ENCODE measurements at places on chromosomes 12 and 14.

DNA sequence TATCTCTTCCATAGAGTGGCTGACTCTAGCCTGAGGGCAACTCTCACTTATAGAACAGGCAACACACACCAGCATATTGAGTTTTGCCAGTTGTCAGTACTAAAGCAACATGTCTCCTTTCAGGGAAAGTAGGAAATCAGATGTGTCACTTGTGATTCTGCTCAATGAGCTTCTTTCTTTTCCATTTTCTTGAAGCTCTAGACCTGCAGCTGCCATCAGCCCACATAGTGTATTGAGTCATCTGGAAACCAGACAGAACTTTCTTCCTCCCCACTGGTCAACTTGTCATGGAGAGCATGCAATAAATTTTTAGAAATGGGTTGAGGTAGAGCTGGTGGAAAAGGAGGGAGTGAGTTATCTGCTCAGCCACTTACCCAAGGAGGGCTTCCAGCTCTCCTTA lies 209.0 kb upstream of the PLEKHG7 start:
- no peak for DNase-seq

DNA sequence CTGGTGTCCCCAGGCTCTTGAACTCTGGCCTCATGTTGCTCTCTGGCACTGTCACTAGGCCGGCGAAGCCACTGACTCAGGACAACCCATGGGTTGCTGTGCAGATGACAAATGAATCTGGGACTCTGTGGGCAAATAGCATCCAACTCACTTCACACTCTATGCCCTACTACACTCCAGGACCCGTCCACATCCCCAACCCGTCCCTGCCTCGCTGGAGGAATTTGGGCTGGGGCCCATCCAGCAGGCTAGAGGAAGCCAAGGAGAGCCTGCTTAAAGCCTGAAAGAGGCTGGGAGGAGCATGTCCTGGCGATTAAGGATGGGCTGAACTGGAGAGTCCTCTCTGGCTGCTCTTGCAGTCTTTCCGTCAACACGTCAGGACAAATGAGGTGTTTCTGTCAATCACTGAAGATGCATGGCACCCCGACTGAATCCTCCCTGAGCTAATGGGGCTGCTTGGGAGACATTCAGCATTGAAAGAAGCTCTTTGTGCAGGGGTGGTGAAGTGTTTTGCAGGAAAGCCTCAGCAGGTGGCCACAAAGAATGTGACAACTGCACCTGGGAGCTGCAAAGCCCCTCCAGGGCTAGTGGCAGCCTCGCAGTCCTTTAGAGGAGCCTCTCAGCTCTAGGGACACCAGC lies 71.7 kb downstream of the ANO2 start:
- DNase-seq = no peak

- no peak for DNase-seq
Measured at GRCh38 chr14:74634964-74635363, 22.9 kb upstream of the LTBP2 start.

GRCh38 chr14:21997300-21997699 lies 323.7 kb upstream of the OR4E1 start:
- no peak for DNase-seq

DNA sequence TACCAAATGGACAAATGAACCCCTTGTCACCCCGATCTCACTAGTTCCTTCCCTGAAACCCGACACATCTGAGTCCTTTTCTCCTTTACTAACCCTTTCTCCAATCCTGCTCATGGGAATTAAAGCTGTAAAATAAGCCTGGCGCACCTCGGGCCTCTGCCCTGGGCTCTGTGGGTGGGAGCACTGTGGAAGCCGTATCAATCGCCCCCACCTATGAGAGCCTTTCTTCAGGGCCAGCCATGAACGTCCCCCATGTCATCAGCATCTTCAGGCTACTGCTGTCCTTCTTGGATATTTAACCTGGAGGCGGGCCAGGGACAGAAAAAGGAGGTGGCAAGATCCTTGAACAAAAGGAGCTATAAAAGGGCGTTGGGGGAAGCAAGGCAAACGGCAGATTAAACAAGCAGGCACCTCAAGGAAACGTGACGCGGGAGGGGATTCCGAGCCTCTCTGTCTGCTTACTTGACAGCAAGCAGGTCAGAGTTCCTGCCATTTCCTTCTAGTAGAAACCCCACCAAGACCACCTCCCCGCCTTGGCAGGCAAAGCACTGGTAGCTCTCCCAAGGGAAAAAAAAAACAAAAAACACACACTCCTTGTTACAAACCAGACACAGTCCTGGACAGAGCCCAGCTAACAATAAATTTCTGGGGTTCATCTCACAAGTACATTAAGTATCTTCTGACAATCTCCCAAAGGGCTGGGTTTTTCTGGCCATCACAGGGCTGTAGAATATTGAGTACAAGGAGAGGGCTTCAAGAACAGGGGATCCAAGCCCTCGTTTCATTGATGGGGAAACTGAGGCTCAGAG lies 62.9 kb downstream of the DPF3 start:
- DNase-seq = no peak

DNA sequence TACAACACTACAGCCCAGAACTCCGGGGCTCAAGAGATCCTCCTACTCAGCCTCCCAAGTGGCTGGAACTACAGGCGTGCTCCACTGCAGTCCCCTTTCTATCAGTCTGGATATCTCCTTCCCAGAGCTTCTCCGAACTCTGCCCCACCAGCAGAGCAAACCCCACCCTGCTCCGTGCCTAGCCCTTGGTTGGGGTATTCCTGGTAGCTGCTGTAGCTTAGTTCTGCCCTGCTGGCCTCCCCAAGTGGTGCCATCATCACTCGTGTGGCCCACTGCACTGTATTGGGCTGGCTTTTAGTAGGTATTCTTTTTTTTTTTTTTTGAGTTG lies 9.5 kb downstream of the HSP90AA1 start:
- DNase-seq = no peak

DNA sequence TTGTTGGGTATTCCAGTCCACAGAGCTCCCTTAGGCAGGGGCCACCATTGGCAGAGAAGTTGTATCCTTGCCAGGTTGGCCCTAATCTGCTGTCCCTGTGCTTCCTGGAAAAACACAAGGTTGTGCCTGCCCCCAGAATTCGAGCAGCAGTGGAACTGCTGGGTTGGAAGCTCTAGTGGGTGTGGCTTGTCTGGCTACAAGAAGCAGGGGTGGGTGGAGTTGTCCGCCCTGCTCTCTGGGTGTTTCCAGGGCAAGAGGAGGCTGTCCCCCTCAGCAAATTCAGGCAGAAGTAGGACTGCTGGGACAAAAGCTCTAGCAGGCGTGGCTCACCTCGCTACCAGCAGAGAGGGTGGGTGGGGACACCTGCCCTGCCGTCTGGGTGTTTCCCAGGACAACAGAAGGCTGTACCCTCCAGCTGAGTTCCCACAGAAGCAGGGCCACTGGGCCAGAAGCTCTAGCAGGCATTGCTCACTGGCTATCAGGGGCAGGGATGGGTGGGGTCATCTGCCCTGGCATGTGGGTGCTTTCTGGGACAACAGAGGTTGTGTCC lies 72.8 kb upstream of the NPAS3 start:
- no peak for DNase-seq

- no peak for DNase-seq
Measured at GRCh38 chr12:3101309-3102024, 24.3 kb downstream of the TSPAN9 start.

DNA sequence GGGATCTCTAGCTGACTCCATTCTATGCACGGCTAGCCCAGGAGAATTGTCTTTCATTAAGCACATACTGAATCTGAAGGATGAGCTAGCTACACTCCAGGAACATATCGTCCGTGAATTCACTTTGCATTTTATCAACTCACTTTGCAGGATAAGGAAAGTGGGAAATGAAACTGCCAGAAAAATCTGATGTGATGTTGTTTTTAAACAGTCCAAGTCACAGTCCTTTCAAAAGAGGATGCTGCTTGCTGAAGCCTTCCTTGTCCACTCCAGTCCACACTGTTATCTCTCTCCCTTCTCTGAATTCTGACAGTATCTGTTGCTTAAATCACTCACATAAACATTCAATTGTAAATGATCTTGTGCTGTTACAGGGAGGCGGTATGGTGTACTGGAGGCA lies 12.7 kb upstream of the TMCC3 start:
- DNase-seq = no peak

DNA sequence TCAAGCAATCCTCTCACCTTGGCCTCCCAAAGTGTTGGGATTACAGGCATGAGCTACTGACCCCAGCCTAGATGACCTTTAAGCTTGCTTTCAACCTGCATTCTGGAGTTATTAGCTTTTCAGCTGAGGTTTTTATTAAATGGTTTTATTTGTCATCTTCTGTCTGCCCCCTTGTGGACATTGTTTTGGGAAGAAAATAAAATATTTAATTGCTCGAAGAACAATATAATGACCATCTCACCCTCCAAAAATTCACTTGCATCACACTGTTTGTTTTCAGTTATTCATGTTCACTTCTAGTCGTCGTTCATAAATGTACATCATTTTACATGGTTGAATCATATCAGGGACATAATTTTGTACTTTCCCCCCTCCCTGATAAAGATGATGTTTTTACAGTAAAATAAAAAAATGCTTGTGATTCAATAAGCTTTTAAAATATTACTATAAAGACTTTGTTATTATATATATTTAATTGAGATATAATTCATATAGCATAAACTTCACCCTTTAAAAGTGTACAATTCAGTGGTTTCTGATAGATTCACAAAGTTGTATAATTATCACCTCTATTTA lies 10.1 kb upstream of the SPATS2 start:
- DNase-seq = no peak

DNA sequence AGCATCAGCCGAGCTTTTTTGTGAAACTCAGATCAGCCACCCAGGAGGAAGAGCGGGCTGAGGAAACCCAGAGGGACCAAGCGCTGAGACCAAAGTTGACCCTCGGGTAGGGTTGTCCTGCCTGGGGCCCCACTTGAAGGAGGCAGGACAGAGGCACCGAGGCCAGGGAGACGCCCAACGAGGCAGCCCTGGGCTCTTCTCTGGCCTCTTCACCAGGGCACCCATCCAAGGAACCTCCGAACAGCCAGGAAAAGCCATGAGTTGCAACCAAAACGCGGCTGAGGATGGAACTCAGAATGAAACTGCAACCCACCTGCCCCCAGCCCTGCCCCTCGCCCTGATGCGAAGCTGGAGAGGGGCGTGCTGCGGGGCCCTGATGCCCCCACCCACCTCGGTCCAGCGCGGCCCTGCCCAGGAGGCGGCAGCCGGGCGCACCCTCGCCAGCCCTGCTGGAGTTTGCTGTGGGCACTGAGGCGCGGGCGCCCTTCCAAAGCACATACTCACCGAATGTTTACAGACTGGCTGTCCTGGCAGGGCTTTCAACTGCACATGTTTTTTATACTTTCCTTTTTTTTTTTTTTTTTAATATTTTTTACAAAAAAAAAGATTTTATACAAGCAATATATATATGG lies 41.9 kb downstream of the JDP2 start:
- peak; percentile 65 for DNase-seq

DNA sequence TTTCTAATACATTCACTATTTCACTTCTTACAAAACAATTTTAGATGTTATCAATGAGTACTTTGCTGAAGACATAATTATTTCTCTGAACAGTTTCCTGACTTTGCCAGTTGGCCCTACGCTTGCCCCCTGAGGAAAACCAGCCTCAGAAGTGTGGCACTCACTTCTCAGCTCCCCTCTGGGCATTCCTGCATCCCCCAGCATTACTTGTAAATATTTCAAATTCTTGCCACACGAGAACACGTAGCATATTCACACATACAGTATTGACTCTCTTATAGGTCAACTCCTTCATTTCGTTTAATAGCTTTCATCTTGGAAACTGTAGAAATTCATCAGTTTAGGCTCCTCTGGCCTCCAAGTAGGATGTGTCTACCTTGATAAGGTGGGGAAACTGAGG lies 65.2 kb downstream of the OTX2 start:
- no peak for DNase-seq

DNA sequence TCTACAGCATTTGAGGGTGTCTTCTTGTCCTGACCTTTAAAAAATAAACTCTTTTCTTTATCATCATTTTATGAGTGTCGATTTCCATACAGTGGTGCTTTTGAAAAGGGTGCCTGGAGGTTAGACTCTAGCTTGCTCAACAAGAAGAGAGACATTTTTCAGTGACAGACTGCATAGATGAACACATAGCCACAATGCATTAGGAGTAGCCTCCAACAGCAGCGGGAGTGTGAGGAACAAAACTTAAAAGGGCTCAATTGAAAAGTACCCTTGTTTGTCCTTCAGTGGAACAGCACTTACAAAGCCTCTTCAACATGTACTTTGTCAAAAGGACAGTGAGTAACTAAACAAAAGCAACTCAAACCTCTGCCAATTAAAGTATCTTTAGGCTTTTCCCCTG lies 119.3 kb downstream of the SOX5 start:
- peak; percentile 46 for DNase-seq

- no peak for DNase-seq
Measured at GRCh38 chr12:21992823-21993222, 51.6 kb upstream of the ABCC9 start.

GRCh38 chr12:54360717-54361456 lies 3.4 kb downstream of the GPR84 start:
- peak; percentile 79 for DNase-seq

GRCh38 chr12:2664721-2665577 lies 129.8 kb upstream of the FKBP4 start:
- no peak for DNase-seq

- DNase-seq = no peak
Measured at GRCh38 chr12:80580254-80580653, 127.2 kb upstream of the MYF6 start.

- no peak for DNase-seq
Measured at GRCh38 chr14:74190927-74191575, 48.2 kb upstream of the VSX2 start.

- DNase-seq = no peak
Measured at GRCh38 chr12:107373238-107373809, 280.0 kb upstream of the CRY1 start.

GRCh38 chr12:133222211-133222610 lies 13.5 kb downstream of the ANHX start:
- no peak for DNase-seq

DNA sequence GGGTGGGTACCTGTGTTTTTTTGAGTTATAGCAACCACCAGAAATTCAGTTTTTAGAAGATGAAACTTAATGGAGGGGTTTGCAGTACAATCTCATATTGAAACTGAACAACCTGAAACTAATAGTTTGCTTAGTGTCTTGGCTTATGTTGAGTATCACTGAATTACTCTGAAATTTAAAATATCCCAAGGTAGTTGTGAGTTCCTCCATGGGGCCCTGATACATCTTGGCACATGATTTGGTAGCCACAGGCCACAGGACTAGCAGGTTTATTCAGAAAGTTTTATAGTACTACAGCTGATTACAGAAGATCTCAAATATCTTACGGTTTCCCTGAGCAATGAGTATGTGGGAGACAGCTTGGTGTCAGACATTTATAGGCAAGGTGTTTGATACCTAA lies 10.4 kb downstream of the PTGES3 start:
- no peak for DNase-seq

DNA sequence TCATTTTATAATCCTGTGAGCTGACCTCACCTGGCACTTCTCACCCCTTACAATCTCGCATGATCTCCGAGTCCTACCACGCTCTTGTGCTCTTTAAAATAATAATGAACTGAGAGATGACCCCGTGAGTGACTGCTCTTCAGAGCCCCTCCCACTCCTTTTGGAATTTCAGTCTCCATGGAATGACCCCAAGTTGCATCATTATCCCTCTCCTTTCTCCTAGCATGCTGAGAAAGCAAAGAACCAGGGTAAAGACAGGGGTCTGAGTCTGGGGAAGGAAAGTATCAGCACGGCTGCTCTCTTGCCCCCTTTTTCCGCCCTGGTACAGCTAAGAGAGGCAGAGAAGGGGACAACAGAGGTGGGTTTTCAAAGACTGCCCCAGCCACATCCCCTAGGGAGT lies 178.3 kb upstream of the PLEKHA5 start:
- DNase-seq = no peak

GRCh38 chr12:68617160-68617926 lies 6.6 kb downstream of the RAP1B start:
- no peak for DNase-seq

GRCh38 chr12:71315328-71315985 lies 124.1 kb upstream of the LGR5 start:
- no peak for DNase-seq

- DNase-seq = no peak
Measured at GRCh38 chr12:87283886-87284285, 745.3 kb downstream of the C12orf50 start.
